ENCODE measurements at places on chromosomes 3 and 15.

GRCh38 chr3:175260145-175260794 lies 401.1 kb downstream of the NAALADL2 start:
- no peak for DNase-seq

- DNase-seq = no peak
Measured at GRCh38 chr15:48096355-48096786, 24.4 kb upstream of the SLC24A5 start.

DNA sequence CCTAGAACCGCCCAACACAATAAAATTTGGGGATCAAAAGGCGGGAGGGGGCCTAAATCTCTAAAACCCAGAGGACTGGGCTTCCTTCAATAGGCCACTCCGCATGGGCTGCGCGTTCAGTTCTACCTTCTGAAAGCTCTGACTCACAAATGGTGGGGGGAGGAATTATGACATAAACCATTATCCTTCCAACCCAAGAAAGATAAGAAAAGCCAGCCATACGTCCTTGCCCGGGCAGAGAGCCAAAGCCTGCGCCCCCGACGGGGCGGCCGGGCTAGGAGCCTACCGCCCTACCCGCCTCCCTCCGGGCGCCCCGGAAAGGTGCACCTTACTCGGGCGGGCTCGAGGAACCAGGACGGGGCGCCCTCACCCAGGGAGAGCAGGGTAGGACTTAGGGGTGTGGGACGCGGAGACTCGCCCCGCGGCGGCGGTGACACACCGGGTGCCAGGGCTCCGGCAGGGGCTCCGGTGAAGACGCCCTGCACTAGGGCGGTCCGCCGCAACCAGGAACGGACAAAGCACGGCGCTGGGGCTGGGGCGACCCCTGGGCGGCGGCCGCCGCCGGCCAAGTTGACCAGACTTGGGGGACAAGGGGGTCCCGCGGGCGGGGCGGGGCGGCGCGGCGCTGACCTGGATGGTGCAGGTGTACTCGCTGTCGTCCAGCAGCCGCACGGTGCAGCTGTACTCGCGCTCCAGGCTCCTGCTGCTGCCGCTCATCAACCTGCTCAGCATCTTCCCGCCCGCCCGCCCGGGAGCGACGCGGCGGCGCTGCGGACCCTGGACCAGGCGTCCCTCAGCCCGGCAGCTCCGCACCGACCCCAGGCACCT lies 534 bp downstream of the FRMD5 start:
- DNase-seq = peak; percentile 64

DNA sequence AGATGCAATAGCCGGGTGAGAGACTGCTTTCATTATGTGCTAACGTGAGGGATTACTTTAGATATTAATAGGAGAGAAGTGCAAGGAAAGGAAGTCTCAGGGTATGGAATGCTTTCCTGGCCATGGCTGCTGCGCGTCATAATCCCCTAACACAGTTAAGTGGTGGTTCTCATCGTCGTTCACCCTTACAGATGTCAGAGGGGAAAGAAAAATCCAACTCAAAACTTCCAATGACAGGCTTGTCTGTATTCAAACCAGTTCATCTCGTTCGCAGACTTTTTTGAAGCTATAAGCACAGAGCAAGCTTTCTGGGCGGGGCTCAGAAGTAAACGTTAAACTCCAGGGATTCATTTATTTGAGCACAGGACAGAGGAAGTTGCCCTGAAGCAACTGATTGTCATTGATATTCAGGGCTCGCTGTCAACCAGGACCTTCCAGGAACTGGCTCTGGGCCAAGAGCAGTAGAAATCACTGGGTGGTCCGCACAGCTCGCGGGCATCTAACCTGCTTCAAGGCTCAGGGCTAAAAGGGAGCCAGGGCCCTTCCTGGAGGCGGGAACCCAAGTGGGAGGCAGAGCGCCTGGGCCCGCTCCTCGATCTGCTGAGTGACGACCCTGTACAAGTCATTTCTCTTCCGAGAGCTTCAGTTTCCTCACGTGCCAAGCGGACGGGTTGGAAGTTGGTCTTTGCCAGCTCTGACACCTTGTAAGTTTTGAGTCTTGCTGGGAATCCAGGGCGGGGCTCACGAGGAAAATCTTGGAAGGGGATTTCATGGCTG lies 1.1 kb upstream of the LPP start:
- peak; percentile 51 for DNase-seq

GRCh38 chr3:172201870-172202236 lies 162.5 kb downstream of the FNDC3B start:
- DNase-seq = no peak

GRCh38 chr15:66865622-66866611 lies 163.9 kb downstream of the SMAD6 start:
- no peak for DNase-seq

GRCh38 chr15:38745626-38746025 lies 181.0 kb upstream of the RASGRP1 start:
- no peak for DNase-seq

DNA sequence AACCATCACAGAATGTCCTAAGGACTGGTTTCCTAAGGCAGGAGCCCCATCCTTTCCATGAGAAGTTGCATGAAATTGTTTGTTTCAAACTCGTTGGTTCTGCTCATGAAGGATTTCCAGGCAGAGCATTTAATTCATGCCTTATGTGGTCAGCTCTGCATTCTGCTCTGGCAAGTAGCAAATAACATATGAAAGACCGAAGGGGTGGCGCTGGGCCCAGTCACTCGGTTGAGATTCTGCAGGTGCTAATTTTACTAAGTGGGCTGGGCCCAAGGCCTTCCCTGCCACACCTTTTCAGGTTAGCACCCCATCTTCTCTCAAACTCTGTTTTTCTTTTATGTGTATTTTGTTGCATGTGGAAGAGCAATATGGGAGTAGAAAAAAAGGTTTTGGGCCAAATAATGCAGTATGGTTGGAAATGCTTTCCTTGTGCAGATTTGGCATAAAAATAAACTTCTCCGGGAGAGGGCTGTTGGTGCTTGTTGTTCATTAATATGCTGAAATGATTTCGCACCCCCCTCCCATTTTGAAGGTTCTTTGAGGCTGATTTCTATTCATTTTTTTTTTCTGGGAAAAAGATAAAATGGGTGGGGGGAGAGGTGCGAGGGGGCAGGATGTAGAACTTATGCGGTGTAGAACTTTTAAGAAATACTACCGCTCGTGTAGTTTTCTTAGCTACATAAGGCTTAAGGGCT lies 182.9 kb upstream of the FEZF2 start:
- no peak for DNase-seq

Measured in anterior cingulate cortex (tissue), 58 donors.